Stimulated activated CD4-positive, alpha-beta T cell treated with anti-CD3 and anti-CD28 coated beads, Interleukin-15, amount 100 ng/mL, for 48 hours (primary cell): ENCODE measurements at places on chromosomes 13 and 19.

DNA sequence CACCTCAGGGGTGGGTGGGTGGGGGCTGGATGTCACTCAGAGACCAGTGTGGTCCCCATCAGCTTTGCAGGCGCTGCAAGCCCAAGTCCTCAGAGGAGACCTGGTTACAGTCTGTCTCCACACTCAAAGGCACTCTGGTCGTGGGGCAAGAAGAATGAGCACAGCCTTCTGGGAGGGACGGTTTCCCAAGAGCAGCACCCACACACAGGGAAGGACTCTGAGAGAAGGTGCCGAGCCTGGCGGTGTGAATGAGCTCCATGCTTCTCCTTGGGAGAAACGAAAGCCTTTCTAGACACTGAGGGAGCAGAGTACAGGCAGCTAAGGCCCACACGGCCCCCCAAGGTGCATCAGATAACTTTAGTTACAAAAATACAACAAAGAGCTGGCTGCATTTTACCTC lies 473.6 kb downstream of the FOXO1 start:
- DNase-seq = no peak

GRCh38 chr19:55471266-55471665 lies 5.2 kb upstream of the ZNF628 start:
- DNase-seq = no peak

- no peak for DNase-seq
Observed at GRCh38 chr13:62280590-62280989, 864.9 kb upstream of the PCDH20 start.

GRCh38 chr19:35987571-35987896 lies 7.5 kb upstream of the SDHAF1 start:
- no peak for DNase-seq

- no peak for DNase-seq
Observed at GRCh38 chr19:47309608-47310007, at the start of gene C5AR1. C5AR1 (plus strand) TSS chr19:47309861; CDS start chr19:47309896, 35 bp downstream.

DNA sequence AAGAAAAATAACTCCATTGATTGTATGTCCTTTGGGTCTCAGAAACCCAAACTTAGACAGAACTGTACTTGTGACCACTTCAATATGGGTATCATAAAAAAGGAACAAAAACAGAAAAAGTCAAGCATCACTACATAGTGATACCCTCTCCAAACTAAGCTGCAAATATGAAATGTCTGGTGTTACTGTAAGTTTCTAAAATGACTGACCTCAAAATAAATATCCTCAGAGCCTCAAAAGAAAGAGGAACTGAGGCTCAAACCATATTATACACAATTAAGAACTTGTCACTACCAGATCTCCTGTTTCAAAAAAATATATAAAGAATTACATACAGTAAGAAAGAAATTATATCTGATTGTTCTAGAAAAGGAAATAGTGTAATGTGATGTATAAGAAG lies 787.9 kb upstream of the KLHL1 start:
- DNase-seq = no peak

- DNase-seq = no peak
Observed at GRCh38 chr13:28137596-28137995, 749 bp upstream of the PAN3 start.

DNA sequence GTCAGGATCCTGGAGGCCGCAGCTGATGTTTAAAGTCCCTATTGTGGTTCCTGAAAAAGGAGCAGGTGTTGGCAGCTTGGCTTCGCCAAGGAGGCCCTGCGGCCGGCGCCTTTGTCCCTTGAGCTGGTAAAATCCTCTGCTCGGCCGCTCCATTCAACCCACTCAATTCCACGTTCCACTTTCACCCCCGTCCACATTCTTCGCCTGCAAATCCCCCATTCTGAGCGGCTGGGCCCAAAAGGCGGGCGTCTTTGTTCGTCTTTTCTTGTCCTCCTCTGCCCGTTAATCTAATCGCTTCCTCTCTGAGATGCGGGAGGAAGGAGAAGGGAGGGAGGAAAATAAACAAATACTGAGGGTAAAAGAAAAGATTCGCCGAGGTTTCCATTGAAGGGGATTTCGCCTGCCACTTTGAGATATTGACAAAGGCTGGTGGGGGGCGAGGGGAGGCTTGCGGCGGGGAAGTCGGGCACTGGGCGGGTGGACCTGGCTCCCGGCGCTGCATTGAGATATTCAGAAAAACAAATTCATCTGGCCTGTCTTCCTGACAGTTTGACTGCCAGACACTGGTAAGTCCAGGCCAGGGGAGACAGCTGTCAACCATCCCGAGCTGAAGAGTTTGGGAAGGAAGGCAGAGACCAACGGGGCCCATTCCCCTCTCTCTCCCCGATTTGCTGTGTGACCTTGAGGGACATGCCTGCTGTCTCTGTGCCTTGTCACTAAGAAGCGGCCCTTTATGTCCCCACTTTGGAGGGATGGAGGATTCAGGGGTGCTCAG lies 37.6 kb downstream of the ZNRF4 start:
- no peak for DNase-seq

GRCh38 chr13:105196052-105196451 lies 1339.4 kb downstream of the EFNB2 start:
- no peak for DNase-seq

GRCh38 chr13:48175185-48175584 lies 57.8 kb upstream of the ITM2B start:
- no peak for DNase-seq

GRCh38 chr19:39070888-39071287 lies 13.3 kb upstream of the ACP7 start:
- DNase-seq = no peak

DNA sequence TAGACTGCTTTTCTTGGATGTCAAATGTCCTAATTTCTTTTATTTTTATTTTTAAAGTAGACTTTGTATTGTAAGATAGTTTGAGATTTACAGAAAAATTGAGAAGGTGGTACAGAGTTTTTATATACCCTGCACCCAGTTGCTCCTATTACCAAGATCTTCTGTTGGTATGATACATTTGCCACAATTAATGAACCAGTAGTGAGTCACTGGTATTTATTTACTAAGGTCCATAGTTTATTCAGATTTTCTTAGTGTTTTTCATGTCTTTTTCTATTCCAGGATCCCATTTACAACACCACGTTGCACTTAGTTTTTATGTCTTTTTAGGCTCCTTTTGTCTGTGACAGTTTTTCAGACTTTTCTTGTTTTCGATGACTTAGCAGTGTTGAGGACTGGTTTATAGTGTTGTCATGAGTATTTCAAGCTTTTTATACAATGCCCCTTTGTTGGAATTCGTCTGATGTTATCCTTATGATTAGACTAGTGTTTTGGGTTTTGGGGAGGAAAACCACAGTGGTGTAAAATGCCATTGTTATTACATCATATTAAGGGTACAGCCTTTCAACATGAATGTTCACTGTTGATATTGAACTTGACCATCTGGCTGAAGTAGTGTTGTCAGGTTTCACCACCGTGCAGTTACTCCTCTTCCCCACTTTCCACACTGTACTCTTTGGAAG lies 35.9 kb downstream of the COG3 start:
- DNase-seq = no peak

DNA sequence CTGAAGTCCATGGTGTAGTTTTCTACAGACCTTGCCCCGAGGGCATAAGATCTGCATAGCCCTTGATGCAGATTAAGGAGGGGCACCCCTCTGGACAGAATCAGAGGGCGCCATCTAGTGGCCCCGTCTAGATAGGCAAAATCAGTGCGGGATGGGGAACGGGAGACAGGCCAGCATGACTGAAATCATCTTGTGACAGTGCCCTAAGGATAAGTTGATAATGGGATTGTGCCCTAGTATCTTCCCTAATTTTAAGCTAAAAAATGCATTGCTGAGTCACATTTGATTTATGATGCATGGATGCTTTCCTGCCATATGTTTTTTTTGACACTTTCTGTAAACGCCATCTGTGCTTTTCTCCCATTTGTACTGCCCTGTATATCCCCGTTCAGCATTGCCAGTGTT lies 19.0 kb upstream of the GPI start:
- no peak for DNase-seq

DNA sequence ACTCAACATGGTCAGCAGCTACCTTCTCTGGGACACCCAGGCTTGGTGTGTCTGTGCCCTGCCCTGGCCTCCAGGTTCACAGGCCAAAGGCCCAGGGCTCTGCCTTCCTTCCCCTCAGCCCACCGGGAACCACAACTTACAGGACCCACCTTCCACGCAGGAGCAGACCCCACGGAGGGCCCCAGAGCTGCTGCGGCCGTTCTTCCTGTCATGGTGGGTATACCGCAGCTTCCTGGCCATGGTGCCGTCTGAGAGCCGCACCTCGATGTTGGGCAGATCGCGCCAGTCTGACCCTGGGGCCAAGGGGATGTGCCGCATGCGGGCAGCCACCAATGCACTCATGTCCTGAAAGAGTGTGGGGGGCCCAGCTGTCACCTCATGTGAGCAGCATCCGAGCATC lies 17.2 kb upstream of the EIF3G start:
- no peak for DNase-seq

DNA sequence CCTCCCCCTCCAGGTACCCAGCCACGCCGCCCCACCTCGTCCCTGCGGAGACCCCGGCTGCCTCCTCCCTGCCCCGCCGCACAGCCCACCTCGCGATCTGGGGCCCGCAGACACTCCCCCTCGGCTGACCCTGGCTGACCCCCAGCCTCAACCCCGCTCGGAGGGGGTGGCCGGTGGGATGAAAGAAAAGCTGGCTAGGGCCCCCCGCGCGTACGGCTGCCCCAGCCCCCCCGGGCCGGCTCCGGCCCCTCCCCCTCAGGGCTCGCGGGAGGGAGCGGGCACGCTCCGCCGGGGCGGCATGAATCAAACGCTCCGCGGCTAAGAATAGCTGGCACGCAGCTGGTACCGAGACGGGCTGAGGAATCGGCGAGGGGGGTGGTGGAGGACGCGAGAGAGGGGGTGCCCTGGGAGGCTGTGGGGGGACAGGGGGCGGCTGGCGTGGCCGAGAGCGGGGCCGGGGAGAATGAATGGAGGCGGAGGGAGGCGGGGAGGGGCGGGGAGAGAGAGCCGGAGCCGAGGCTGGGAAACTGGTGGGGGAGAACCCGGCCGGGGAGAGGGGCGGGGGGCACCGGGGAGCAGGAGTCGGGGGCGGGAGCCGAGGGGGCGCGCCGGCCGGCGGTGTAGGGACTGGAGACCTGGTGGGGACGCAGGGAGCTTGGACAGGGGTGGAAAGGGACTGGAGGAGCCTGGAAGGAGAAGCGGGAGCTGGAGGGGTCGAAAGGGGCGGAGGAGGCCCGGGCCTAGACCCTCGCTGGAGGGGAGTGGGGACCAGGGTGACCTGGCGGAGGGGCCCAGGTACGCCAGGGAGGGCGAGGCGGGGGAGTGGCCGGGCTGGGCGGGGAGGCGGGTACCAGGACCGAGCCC lies 1.1 kb downstream of the SHANK1 start:
- DNase-seq = no peak
